Activated CD4-positive, alpha-beta memory T cell treated with anti-CD3 and anti-CD28 coated beads for 36 hours (primary cell): ENCODE measurements at places on chromosomes 3 and 15. TPM values are rescaled to one million over a fixed set of nuclear protein-coding genes. Genes with fewer than 3 reads are reported as not detected.

DNA sequence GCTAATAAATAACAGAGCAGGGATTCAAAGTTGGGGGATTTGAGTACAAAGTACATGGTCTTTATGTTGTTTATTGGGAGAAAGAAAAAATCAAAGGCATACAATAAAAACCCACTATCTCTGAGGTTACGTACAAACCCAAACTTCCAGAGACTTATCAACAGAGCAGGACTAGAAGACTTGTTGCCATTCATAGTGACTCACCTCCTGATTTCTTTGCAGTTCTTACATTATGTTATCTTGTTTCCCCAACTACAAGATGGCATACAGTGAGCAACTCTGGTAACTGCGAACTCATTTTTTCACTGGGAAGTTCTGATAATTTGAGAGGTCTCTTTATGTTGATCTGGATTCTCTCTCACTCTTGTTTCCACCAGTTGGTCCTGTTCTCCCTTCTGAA, 80.6 kb upstream of the ETV5 start:
- H3K4me3 ChIP-seq, result no peak overlapping the region
- peaks cover 15% of the 10 kb centered on the region for H3K27me3 ChIP-seq
- DNase-seq, result no peak
- H3K36me3 ChIP-seq, result no peaks in the 10 kb centered on the region
- peaks cover 12% of the 10 kb centered on the region for H3K4me1 ChIP-seq

Gene DRD3
- total RNA-seq, result not detected

- peaks cover 4% of the 10 kb centered on the region for H3K36me3 ChIP-seq
- H3K27me3 ChIP-seq, result no peaks in the 10 kb centered on the region
- H3K4me1 ChIP-seq, result no peaks in the 10 kb centered on the region
- no peak for DNase-seq
- no peak overlapping the region for H3K27ac ChIP-seq
- no peak overlapping the region for H3K4me3 ChIP-seq
Observed at GRCh38 chr3:52118156-52118875, 35.9 kb downstream of the POC1A start.

DNA sequence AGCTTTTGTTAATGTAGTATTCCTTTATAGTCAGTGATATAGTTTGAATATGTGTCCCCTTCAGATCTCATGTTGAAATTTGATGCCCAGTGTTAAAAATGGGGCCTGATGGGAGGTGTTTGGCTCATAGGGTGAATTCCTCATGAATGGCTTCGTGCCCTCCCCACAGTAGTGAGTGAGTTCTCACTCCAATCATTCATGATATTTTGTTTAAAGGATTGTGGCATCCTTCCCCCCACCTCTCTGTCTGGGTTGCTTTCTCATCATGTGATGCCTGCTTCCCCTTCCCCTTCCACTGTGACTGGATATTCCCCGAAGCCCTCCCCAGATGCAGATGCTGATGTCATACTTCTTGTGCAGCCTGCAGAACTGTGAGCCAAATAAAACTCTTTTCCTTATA, 649.8 kb upstream of the NR2F2 start:
- DNase-seq, result no peak
- no peak overlapping the region for H3K27ac ChIP-seq
- no peaks in the 10 kb centered on the region for H3K27me3 ChIP-seq

GRCh38 chr15:52290329-52290728, 5.3 kb downstream of the MYO5C start:
- H3K27me3 ChIP-seq, result peaks cover 24% of the 10 kb centered on the region
- no peak overlapping the region for H3K4me3 ChIP-seq
- DNase-seq, result no peak
- peaks cover 6% of the 10 kb centered on the region for H3K4me1 ChIP-seq
- H3K36me3 ChIP-seq, result no peaks in the 10 kb centered on the region
- H3K27ac ChIP-seq, result no peak overlapping the region

DNA sequence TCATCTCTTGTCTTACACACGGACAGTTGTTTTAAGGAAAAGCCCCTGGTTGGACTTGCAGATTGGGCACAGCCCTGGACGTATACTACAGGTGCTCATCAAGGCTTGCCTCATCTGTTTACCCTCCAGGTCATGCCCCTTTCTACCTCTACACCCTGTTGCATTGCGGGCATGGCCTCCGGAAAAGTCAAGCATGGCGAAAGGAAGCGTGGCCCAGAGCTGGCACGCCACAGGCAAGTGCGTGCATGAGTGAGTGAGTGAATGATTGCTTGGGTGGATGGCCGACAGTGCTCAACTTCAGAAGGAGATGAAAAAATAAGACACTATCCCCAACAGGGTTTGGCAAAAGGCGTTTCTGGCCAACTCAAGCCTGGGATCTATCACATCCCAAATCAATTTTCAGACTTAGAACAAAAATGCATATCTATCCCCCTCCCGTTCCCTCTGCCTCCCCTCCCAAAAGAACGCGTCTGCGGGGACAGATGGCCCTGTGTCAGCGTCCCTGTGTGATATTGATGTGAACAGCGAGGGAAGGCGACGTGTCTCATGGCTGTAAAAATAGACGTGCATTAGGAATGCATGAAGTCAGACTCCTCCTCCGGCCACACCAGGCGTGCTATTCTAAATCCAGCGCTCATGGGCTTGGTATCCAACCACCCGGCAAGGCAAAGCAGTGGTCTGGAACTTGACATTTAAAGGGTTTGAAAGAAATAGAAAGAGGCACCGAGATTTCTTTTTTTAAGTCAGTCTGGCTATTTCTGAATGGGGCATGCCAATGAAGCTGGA, 96.0 kb downstream of the RPLP1 start:
- no peak for DNase-seq
- peaks cover 2% of the 10 kb centered on the region for H3K36me3 ChIP-seq
- peaks cover 9% of the 10 kb centered on the region for H3K27me3 ChIP-seq
- no peaks in the 10 kb centered on the region for H3K4me1 ChIP-seq

- H3K27me3 ChIP-seq, result no peaks in the 10 kb centered on the region
- no peaks in the 10 kb centered on the region for H3K4me1 ChIP-seq
- no peak overlapping the region for H3K4me3 ChIP-seq
- no peak overlapping the region for H3K27ac ChIP-seq
- H3K36me3 ChIP-seq, result peaks cover 9% of the 10 kb centered on the region
Observed at GRCh38 chr3:111159391-111159790, 87.8 kb downstream of the NECTIN3 start.

Gene CHRNA5
- total RNA-seq, result 4.5 TPM

- H3K36me3 ChIP-seq, result no peaks in the 10 kb centered on the region
- H3K27me3 ChIP-seq, result no peaks in the 10 kb centered on the region
- no peaks in the 10 kb centered on the region for H3K4me1 ChIP-seq
Observed at GRCh38 chr3:62057339-62058047, 315.9 kb downstream of the FEZF2 start.
